ENCODE measurements at places on chromosomes 2 and 18.

- DNase-seq: no peak
These were observed 180.3 kb upstream of the PKDCC start for GRCh38 chr2:41867553-41867952.

DNA sequence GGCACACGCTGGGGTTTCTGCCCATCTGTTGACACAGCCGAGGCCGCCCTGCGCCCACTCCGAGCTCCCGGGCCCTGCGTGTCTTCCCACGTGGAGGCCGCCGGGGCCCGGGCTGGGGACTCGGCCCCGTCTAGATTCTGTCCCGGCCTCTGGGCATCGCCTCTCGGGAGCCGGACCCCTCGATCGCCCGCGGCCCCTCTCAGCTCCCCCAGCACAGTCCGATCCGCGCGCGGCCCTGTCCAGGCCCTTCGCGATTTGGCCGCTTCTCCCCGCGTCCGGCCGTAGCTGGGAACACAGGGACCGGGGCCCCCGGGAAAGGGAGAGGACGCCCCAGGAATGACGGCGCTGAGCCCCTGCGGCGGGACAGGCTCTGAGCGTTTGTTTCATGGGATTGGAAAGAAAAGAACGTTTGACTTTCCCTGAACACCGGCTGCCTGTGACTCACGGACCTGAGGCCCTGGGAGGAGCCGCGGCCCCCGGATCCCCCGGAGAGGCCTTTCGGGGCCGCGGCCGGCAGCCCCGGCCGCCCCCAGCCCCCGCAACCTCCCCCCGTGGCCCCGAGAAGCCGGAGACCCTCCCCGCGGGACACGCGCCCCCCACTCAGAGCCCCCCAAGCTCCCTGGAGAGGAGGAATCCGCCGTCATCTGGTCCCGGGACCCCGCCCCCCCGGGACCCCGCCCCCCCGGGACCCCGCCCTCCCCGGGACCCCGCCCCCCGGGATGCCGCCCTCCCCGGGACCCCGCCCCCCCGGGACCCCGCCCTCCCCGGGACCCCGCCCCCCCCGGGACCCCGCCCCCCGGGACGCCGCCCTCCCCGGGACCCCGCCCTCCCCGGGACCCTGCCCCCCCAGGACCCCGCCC, 62.7 kb upstream of the CTDP1 start:
- no peak for DNase-seq

DNA sequence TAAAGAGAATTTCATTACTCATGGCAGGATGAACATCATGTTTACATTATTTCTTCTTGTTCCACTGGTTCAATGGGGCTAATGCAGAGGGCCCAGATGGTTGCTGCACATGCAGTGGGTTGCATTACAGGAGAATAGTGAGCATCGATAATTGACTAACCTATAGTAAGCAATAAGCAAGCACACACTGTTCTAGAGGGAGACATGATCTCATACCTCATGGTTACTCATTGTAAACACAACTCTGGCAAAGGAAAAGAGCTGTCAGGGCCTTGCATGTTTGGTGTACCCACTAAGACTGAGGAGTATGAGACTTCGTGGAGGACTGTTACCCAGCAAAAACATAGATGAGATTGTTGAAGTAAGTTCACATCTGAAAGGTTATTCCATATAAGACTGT, 885.6 kb upstream of the VRK2 start:
- no peak for DNase-seq

- no peak for DNase-seq
These were observed 366.7 kb downstream of the NUP35 start for GRCh38 chr2:183490914-183491313.

- DNase-seq: no peak
These were observed 942.0 kb downstream of the TSN start for GRCh38 chr2:122697415-122697814.

DNA sequence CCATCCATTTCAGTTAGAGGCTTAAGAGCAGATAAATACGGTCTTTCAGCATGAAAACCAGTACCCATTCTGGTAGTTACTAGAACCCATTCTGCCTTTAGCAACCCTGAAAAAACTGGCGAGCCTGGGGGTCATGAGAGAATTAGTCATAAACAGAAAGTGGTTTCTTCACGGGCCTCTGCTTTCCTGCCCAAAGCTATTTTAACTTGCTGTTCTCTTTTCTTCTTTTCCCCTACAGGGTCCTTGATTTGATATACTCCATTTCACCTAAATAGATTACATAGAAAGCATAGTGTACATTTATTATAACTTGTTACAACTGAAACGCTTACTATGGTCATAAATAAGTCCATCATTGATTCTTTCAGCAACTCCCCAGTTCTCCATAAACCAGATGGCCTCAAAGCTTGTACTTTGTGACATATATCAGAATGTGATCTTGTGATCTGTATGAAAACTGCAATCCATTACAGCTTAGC, 48.3 kb downstream of the WDFY1 start:
- DNase-seq: no peak

DNA sequence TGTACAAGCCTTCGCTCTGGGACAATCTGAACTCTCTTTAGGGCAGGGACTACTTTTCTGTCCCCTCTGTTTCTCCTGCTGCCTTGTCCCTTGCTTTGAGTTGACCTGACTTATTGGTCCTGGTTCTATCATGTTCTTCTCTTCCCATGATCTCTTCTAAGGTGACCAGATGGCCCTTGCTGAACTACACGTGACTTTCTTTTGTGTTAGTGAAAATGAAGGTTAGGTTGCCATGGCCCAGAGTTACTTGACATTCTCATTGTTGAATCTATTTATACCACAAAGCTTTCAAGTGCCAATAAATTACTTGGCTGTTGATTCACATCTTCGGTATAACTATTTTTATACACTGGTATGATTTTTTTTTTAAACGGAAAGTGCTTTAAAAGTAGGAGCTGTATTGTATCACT, 24.4 kb downstream of the MRPL33 start:
- DNase-seq: no peak

DNA sequence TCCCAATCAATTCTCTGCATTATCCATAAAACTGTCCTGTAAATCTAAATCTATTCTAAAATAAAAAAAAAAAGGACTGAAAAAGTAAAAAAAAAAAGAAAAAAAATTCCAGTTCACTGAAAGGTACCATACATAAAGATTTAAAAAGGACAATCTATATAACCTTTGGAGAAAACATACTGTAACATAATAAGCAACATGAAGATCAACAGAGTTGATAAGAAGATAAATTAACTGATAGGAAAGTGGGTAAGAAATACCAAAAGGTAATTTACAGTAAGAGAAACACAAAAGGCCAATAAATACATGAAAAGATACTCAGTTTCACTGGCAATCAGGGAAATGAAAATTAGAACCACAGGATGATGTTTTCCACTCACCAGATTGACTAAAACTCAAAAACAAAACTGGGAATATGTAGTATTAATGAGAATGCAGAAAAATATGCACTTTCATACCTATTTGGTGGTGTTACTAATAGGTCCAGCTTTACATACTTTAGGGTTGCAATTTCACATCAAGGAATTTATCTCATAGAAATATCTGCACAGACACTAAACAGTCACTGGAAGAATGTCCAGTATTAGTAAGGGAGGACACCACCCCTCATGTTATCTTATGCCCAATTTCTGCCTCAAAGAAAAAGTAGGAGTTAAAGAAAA, 48.3 kb upstream of the SEMA4C start:
- DNase-seq: no peak

DNA sequence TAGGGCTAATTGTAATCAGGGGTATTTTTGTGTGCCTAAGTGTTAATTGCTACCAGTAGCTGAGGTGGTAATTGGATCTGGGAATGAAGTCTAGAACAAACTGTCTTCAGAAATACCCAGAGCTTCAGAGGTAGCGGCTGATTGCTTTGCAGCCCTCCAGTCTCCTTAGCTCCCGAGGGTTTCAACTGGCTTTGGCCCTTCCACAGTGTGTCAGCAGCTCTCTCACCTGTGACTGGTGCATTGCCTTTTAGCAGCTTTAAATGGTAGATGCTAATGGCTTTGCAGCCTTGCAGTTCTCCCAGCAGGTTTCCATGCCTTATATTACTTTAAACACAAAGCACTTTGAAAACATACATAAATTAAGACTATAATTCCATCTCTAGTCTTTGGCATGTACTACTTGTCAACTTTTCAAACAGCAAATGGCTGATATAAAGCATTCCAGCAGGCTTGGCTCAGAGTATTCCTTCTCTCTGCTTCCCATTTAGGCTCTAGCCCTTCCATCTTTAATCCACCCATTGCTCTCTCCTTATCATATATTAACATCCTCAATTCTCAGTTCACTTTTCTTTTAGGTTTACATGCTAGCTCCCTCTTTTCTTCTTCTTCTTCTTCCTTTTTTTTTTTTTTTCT, 156.4 kb upstream of the GALNT13 start:
- DNase-seq: no peak

DNA sequence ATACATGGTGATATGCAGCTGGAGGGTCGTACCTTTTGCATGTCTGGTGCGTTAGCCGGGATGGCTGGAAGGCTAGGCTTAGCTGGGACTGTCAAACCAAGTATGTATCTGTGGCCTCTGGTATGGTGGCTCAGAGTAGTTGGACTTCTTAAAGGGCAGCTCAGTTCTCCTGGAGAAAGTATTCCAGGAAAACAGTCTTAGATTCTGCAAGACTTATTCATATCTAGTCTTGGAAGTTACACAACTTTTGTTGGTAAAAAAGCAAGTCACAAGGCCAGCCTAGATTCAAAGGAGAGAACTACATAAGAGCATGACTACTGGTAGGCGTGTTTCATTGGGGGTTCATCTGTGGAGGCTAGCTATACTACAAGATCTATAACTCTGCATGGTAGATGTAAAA, 45.5 kb downstream of the EML4 start:
- no peak for DNase-seq

- DNase-seq: no peak
These were observed 140.0 kb downstream of the SEPTIN10 start for GRCh38 chr2:109473616-109474318.

DNA sequence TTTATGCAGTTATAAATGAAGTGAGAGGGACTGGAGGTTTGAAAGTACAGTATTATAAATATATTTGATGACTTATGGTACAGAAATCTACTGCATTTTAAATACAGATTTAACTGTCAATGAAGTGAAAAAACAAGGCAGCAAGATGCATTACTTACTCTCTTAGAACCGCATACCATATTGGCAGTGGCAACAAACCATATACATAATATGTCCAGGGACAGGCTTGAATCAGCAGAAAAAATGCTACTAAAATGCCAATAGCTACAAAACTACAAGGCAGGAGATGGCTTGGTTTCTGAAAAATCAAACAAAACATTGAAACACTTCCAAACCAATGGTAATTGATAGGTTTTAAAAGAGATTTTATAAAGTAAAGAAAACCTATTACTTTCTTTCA, 77.2 kb downstream of the PIGN start:
- no peak for DNase-seq

GRCh38 chr2:108623616-108624015, 89.3 kb downstream of the LIMS1 start:
- DNase-seq: no peak

GRCh38 chr2:148596018-148596417, 48.5 kb upstream of the EPC2 start:
- DNase-seq: no peak

DNA sequence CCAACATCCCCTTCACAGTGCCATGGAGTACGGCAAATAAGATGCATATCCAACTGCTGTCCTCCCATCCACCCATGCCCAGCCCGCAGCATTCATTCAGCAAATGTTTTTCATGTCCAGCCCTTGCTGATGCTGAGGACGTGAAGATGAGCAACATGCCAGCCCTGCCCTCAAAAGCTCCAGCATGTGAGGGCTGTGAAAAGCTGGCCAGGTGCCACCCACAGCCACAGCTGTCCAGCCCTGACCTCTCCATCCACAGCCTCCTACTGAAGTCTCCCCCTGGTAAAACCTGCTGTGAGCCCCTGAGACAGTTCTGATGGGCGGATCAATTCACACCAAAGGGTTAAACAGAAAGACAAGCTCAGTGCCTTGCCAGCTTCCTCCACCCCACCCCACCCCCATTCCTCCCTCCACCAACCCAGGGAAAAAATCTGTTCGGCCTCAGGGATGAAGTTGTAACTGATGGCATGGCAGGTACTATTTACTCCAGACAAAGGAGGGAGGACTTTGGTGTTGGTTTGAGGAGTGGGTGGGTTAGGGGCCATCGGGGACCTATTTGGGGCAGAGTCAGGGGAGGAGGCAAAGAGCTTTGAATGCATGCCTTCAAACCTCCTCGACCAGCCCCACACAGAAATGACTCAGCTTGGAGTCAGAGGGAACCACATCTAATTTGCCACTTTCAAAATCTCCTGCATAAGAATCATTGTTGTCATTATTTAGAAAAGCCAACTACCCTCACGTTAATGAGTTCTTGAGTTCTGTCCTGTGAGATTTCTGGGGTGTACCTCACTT, 4.3 kb downstream of the ZBTB7C start:
- no peak for DNase-seq

DNA sequence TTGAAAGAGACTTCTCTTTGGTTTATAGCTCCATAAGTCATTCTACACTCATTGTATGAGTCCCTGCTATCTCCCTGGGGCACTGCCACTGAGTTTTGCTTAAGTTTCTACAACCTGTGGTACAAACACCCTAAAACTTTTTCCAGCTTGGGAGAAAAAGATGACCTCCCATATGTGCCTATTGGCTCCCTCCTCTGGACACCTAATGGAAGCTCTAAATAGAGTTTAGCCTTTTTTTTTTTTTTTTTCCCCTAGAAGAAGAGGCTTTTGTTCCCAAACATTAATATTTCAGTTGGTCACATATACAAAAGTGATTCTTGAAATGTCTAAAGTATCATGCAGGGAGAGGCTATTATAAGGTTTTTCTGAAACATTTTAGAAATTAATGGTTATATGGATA, 547.2 kb upstream of the TMEFF2 start:
- no peak for DNase-seq

GRCh38 chr2:37196320-37197195, at the start of gene CEBPZOS:
Gene CEBPZOS (plus strand): TSS chr2:37196496. CDS start chr2:37199705, 3,209 bp downstream.
- peak; percentile 85 for DNase-seq

GRCh38 chr18:47585136-47585535, 333.7 kb upstream of the SKOR2 start:
- no peak for DNase-seq

GRCh38 chr2:28128281-28128950, 237.9 kb downstream of the BABAM2 start:
- DNase-seq: no peak

DNA sequence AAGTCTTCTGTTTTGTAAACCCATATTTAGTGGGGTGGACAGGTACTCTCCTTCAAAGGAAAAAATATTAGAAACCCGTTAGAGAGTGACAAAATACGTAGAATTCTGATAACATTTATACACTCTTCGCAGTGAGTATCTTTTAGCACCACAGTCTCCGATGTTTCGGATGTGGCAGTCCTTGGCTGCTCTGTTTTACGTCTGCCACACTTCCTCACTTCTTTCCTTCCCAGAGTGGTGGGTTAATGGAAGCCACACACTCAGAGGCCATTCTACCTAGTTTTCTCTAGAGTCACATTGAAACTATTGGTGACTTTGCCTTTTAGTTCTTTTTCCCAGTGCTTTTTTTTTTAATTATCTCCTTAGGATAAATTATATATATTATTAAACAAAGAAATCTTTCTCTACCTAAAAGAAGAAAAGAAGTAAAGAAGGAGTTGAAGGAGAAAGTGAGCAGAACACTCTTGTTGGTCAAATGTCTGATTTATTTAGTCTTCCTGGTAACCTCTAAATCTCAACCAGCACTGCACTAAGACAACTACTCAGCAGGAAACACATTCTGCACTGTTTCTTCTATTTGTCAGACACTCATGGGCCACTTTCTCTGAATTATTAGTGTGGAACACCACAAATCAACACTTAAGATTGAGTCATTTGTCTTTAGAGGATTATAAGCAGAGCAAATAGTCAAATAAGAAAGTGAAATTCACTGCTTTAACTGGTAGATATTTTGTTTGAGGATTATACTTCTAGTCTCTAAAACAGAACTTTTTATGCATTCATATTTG, 451.3 kb upstream of the TMEFF2 start:
- DNase-seq: no peak

Data from DND-41 (cell line).